ENCODE measurements at places on chromosomes 13 and 19.

DNA sequence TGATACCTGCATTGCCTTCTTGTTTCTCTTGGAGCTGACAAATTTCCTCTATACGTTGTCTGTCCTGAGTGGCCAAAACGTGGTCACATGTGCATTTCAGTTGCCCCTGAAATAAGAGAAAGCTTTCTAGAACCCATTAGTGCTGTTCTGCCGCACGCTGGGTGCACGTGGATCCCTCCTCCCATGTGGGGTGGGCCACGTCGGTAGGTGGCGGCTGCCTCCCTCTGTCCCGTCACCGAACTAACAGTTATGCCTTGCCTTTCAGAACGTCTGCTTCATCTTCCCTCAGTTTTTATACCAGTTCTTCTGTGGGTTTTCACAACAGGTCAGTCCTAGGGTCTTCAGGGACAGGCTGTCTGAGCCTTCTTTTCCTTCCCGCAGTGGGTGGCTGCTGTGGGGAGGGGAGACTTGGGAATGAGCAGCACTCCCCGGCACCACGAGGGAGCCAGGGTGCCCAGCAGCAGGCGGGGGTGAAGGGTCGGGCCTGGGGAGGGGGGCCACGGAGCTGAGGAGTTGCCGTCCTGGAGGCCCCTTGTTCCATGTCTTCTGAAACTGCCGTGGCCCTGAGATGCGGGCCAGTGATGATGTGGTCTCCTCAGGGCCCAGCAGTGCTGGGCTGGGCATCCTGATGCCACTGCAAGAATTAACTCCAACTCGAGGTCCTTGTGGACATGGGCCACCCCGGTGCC, 109.7 kb upstream of the MCF2L start:
- no peak for DNase-seq

GRCh38 chr19:35018379-35018778, 11.9 kb upstream of the SCN1B start:
- DNase-seq, result no peak

DNA sequence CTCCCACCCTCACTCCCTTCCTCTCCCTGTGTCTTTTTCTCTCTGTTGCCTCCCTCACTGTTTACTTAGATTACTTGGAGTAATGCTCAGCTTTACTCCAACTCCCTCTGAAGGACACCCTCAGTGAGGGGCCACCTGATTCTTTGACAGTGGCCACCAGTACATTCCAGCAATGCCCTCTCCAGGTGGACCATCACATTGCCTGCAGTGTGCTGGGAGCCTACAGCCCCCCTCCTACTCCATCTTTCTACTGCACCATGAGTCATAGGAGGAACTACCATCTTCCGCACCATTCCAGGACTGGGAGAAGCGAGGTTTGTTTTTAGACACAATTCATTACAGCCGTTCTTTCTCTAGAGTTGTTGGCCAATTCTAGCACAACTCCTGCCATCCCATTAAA, 96.6 kb upstream of the POSTN start:
- no peak for DNase-seq

GRCh38 chr13:44710576-44710975, 134.4 kb upstream of the TSC22D1 start:
- no peak for DNase-seq

- no peak for DNase-seq
These were observed 20.5 kb upstream of the CACNG8 start for GRCh38 chr19:53942001-53942786.

DNA sequence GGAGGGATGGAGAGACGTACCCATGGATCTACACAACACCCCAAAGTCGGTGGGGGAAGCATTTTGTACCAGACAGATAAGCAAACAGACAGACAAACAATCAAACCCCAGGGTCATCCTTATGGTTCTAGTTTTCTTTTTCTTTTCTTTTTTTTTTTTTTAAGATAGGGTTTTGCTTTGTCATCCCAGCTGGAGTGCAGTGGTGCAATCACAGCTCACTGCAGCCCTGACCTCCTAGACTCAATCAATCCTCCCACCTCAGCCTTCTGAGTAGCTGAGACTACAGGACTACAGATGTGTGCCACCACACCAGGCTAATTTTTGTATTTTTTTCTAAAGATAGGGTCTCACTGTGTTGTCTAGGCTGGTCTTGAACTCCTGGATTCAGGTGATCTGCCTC, 17.9 kb upstream of the FBL start:
- DNase-seq, result no peak

GRCh38 chr19:35742121-35742724, at the start of gene IGFLR1:
Gene IGFLR1 (minus strand): TSS chr19:35742452. CDS start chr19:35741180, 1,272 bp downstream.
- DNase-seq, result no peak

GRCh38 chr19:13398780-13399726, 107.2 kb downstream of the CACNA1A start:
- DNase-seq, result no peak

DNA sequence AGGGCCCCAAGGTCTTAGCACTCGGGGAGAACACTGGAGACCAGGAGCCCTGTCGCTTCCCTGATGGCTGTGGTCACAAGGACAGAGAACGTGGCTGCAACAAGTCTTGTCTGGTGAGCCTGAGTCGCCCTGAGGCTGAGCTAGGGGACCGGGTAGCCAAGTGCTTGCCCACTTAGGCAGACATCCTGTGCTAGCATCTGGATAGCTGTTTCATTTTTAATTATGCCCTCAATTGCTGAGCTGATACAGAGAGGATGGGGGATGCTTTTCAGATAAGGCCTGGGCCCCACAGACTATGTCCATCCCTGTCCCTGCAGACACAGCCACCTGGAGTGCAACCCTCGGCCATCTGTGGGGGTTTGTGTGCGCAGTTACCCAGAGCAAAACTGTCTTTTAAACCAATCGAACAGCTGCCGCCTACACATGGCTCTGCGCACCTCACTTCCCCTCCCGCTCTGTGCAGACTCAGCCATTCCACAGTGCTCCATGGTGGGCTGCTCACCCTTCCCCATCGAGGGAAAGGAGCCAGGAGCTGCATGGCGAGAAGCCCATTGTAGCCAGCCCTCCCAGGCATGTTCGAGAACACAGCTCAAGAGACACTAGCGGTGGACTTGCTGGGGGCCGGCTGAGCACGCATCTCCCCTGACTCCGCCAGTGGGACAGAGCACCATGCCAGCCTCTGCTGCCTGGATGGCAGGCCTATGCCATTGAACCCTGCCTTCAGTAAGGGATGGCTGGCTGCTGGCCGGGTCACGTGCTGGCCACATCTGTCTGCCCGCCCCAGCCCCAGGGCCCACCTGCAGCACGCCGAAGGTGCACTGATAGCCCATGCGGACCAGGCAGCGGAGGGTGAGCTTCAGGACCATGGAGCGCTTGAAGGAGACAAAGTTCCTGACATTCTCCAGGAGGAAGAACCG, 19.4 kb upstream of the EIF3G start:
- DNase-seq, result no peak

DNA sequence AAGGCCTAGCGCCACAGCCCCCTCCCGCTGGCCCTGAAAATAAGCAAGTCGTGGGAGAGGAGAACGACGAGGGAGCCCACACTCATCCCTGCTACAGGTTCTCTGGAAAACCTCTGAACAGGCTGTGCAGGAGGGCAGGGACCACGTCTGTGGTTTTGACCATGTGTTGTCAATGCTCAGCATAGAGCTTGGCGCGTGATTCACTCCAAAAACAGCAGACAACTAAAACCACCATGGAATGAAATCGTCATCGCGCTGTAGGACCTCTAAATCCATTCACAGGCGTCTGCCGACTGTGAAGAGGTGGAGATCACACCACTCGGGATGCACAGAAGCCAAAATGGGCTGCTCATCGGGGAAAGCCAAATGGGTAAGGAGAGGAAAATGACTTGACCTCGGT, 121.3 kb downstream of the COL4A1 start:
- no peak for DNase-seq

DNA sequence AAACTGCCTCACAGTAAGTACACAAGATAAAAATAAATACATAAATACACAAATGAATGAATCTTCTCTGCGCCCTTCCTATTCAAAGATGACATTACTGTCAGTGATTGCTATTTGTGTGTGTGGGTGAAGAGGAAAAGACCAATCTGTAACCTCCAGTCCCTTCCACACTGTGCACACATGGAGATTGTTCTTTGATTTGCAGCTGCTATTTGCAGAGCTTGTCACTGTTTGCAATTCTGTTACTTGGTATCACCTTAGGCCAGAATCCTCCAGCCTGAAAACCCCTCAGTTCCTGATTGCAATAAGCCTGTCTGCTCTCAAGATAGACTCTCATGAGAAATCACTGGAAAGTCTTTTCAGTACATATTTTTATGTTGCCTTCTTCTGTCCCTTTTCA, 1314.9 kb downstream of the PCDH9 start:
- DNase-seq, result no peak
